ENCODE measurements at places on chromosomes 5 and 9. TPM values are rescaled to one million over a fixed set of nuclear protein-coding genes. Genes with fewer than 3 reads are reported as not detected.

JAK2 gene
- 17.6 TPM for total RNA-seq

CSF2 gene
- not detected for total RNA-seq

GRK6 gene
- 18.1 TPM for total RNA-seq

MCTP1 gene
- total RNA-seq = 8.5 TPM

GAS1 gene
- total RNA-seq = 22.3 TPM

PCA3 gene
- total RNA-seq = not detected

NRG2 gene
- 1.9 TPM for total RNA-seq

CCNI2 gene
- 0.16 TPM for total RNA-seq

SLC25A2 gene
- total RNA-seq = not detected

OLFM1 gene
- total RNA-seq = 17.9 TPM

ZNF454 gene
- 1.8 TPM for total RNA-seq

TENT4A gene
- total RNA-seq = 13.0 TPM

ANKRD34B gene
- not detected for total RNA-seq

SIT1 gene
- not detected for total RNA-seq

NUDT12 gene
- total RNA-seq = 10.4 TPM

ERCC6L2 gene
- 20.6 TPM for total RNA-seq

NRARP gene
- 4.7 TPM for total RNA-seq

GIN1 gene
- total RNA-seq = 17.1 TPM

MTMR12 gene
- total RNA-seq = 18.7 TPM

ARSI gene
- 0.65 TPM for total RNA-seq

TMEM38B gene
- total RNA-seq = 57.2 TPM

DMRT3 gene
- total RNA-seq = not detected

CEL gene
- total RNA-seq = 7.7 TPM

ADAMTSL2 gene
- 9.5 TPM for total RNA-seq

ANKDD1B gene
- 0.24 TPM for total RNA-seq

TPPP gene
- total RNA-seq = 34.5 TPM

FBXO4 gene
- 3.6 TPM for total RNA-seq

ADAMTS12 gene
- total RNA-seq = 2.1 TPM

NTRK2 gene
- 8.2 TPM for total RNA-seq

SETX gene
- total RNA-seq = 20.5 TPM

INSL4 gene
- not detected for total RNA-seq

PCDHB15 gene
- total RNA-seq = 5.8 TPM

BRD8 gene
- 25.8 TPM for total RNA-seq

SLCO6A1 gene
- not detected for total RNA-seq

SERF1A gene
- 6.7 TPM for total RNA-seq

AMACR gene
- 6.1 TPM for total RNA-seq

PCDHGB2 gene
- total RNA-seq = 8.3 TPM

SPATA9 gene
- total RNA-seq = not detected

TMEM8B gene
- total RNA-seq = 13.8 TPM

SPATA31D4 gene
- not detected for total RNA-seq

ANKS6 gene
- 4.4 TPM for total RNA-seq

Data from Right ventricle myocardium inferior (tissue), 1 donor.